GM13976 (cell line): ENCODE measurements at places on chromosomes 6 and 20.

GRCh38 chr6:92762443-92763273, 656.7 kb downstream of the EPHA7 start:
- DNase-seq, result no peak

GRCh38 chr20:2619961-2620595, 32.4 kb upstream of the NOP56 start:
- no peak for DNase-seq

DNA sequence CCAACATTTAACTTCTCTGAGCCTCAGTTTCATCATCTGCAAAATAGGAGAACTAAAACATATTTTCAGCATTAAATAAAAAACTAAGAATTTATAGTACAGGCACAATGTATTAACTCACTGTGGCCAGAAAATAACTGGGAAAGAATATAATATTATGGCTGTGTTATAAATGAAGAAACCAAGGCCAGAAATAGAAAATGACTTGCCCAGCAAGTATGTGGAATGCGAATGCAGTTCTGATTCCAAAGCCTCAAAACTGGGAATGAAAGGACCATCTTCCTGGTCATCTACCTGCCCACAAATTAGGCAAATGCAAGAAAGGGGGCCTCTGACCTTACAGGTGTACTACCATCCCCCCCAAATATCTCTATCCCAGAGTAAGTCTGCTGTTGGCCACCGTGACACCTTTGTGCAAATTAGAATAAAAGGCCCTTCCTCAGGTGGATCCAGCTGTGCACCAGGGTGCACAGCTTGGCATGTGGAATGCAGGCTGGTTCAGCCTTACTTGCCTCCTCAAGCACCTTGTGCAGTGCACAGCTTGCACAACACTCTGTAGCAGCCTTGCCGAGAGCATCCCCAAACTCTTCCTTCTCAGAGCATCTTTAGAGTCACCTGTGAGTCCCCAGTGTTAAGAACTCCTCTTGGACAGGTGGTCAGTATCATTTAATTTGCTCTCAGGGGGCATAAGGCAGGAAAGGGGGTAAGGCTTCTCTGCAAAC, 4.4 kb downstream of the SLC13A3 start:
- DNase-seq, result no peak

DNA sequence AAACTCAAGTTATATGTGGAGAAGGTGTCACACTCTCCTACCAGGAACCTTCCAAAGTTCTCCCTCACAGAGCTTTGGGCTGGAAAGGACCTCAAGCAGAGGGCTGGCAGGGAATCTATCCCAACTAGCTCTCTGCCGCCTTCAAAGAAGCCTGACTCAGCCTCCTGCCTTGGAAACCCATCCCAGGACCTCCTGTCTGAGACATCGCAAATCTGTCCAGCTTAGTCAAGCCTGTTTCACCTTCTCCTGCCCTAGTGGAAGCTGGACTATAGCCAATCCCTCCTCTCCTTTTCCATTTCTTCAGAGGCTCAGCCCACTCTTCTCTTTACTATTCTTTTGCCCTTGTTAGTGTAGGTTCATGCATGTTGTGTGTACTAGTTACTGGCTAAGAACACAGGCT, 48.2 kb upstream of the FOXP4 start:
- DNase-seq, result no peak

GRCh38 chr20:2768632-2769015, 31.8 kb downstream of the CPXM1 start:
- no peak for DNase-seq

GRCh38 chr6:64539917-64540316, 904.3 kb downstream of the PHF3 start:
- DNase-seq, result no peak

DNA sequence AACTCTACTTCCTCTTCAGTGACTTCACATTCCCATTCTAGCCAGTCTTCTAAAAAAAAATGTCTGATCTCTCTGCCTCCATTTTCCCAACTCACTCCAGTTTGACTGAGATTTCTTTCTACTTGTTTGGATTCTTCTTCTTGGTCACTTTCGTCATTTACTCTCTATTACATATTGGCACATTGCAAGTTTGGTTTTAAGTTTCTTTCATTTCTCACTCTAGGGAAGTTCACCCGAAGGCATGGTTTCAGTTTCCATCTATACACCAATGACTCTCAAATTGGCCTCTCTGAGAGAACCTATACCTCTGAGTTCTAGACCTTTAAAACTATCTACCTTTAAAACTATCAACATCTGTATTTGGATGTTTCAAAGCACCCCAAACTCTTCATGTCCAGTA, 51.3 kb downstream of the CD109 start:
- DNase-seq, result peak; percentile 44

GRCh38 chr6:112468359-112468758, 121.2 kb downstream of the RFPL4B start:
- no peak for DNase-seq

DNA sequence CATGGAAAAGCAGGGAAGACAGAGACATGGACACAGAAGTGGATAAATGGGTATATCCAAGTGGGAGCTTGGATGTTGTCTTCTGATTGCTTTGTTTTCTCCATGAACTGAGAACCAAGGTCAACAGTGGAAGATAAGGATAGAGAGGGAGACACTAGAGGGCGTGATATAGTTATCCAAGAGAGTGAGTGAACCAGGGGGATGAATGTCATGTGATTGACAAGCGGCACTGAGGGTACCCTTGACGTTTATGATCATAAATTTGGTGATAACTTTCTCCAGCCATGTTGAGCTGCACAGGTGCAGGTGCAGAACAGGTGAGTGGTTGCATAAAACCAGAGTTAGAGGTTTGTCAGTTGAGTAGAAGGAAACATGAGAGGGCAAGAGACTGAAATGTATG, 20.7 kb downstream of the EBF4 start:
- peak; percentile 42 for DNase-seq

DNA sequence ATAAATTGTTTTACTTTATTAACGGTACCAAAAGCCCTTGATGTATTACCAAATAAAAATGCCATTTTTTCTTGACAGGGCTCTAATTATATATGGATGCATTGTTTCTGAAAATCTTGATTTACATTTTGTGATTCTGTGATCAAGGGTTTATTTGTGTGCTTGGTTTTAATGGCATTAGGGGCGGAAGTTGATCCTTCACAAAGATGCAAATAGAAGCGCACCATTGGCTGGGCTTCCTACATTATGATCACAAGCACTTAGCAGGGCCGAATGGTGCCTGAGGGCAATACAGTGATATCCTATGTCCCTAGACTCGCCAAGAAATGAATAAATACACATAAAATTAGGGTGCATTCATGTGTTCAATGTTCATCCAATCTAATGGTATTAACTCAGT, 172.9 kb upstream of the UST start:
- DNase-seq, result no peak

DNA sequence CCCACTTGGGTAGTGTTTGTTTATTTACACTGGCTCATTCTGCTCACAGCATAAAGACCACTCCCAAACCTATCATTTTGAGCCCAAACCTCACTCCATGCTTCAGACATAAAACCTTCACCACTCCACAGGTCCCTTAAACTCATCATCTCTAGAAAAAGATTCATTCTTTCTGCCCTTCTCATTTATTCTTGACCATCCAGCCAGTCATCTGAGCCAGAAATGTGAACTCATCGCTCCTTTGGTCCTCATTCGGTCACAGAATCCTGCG, 12.4 kb downstream of the TPMT start:
- DNase-seq, result no peak

- no peak for DNase-seq
These were observed 44.4 kb downstream of the HFE start for GRCh38 chr6:26131618-26132017.

- no peak for DNase-seq
These were observed 465.9 kb downstream of the KIF16B start for GRCh38 chr20:16107172-16107870.

GRCh38 chr6:118787724-118788423, 106.1 kb upstream of the ASF1A start:
- no peak for DNase-seq

GRCh38 chr20:16132036-16132798, 441.0 kb downstream of the KIF16B start:
- DNase-seq, result no peak

- peak; percentile 82 for DNase-seq
These were observed 432 bp downstream of the HSPA1L start for GRCh38 chr6:31814677-31815024.

GRCh38 chr6:684831-685636, 7.9 kb downstream of the EXOC2 start:
- peak; percentile 76 for DNase-seq

DNA sequence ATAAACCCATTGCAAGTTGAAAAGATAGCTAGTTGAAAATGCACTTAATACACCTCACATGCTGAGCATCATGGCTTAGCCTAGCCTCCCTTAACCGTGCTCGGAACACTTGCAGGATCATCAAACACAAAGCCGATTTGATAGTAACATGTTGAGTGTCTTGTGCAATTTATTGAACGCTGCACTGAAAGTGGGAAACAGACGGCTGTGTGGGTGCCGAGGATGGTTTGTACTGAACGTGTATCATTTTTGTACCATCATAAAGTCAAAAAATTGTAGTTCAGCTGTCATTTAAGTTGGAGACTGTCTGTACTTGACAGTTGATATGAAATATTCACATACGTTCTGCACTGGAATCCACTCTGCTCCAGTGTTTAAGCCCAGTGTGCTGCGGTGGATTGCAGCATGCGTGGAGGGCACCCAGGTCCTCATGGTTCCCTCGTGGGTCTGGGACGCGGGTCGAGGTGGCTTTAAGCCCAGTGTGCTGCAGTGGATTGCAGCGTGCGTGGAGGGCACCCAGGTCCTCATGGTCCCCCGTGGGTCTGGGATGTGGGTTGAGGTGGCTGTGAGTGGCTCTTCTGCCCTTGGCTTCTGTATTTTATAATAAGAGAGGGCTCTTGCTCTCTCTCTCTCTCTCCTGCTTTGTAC, 77.0 kb downstream of the CDH4 start:
- DNase-seq, result peak; percentile 70

- DNase-seq, result peak; percentile 16
These were observed 86.8 kb downstream of the ARHGAP18 start for GRCh38 chr6:129623008-129623732.

DNA sequence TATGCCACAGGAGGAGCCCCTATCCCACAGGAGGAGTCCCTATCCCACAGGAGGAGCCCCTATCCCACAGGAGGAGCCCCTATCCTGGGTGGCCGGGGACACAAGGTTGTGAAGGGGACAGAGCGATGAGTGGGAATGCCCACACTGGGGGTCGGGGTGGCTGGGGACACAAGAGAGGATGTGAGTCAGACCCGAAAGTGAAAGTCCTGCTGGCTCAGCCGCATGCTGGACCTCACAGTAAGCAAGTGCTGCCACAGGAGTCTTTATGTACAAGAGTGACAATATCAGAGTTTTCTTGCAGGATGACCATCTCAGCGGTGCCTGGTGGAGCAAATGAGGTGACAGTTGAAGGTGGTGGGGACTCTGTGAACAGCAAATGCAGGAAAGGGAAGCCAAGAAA, 93.7 kb downstream of the PSMB1 start:
- DNase-seq, result peak; percentile 84

DNA sequence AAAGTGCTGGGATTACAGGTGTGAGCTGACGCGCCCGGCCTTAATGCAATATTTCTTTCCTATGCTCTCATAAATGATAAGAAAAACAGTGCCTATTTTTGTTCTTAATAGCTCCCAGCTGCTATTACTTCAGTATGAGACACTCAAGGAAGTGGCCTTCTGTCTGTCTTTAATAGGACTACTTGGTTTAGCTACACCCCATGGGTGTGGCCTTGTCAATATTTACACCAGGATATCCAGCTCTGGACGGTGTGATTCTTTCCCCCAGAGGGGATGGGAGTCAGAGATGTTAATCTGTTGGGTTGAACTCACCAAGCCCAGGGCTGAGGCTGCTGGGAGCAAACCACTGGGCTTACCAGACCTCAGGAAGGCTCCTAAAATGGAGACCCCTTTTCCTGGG, 134.2 kb downstream of the CEP57L1 start:
- no peak for DNase-seq

GRCh38 chr6:15588971-15589634, 73.7 kb downstream of the DTNBP1 start:
- no peak for DNase-seq

DNA sequence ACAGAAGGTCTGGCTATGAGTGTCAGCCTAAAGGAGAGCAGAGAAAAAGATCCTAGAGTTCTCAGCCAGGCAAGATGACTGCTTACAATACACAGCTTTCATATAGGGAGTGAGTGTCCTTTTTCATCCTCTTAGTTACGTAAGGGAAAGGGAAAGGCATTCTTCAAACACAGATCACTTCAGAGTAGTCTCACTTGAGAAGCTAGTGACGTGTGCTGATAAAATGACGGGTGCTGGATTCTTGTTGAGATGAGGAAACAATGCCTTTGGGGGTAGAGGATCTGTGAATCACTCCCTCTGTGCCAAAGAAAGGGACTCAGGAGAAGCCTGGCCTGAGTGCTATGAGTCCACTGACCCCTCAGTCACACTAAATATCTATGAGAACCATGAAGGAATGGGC, 117.3 kb downstream of the QRSL1 start:
- DNase-seq, result no peak

- peak; percentile 17 for DNase-seq
These were observed 172.7 kb upstream of the NOX3 start for GRCh38 chr6:155628306-155628705.

- DNase-seq, result no peak
These were observed 75.1 kb downstream of the CNBD2 start for GRCh38 chr20:36043441-36043840.

GRCh38 chr6:90249034-90249433, 47.6 kb downstream of the BACH2 start:
- DNase-seq, result no peak

DNA sequence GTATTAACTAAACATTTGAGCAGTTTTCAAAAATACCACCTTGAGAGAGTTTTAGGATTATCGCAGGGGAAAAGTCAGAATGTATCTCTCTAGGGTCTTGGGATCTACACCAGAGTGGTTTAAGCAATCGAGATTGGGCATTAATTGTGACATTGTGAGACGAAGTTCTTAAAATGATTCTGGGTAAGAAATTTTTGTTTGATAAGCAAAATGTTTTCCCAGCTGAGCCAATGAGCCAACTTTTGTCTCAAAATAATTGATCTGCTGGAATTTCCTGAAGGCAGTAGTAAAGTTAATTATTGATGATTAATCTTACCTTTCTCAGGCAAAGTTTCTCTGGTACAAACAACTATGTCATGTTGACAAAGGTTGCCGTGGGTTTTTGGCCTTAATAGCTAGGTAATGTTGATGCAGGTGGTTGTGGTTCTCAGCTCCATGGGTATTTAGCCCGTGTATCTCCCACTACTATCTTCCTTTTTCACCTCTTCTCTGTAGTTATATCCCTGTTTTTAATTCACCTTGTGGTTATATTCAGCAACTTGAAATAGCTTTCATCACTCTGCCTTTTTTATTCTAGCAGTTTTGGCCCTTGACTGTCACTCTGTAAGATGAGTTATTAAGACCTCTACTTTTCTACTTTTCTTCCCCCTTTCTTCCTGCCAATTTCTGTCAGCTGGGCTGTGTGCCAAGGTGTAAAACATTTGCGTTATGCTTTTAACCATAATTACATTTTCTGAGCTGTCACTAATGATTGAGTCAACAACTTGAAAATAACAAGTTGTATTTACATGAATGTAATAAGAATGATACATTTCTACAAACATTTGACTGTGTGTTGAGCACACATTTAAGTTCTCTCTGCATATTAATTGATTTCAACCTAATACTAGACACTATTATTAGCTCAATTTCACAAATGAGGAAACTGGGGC, 368.3 kb upstream of the BTBD3 start:
- no peak for DNase-seq
